Activated T-cell treated with anti-CD3 and anti-CD28 coated beads for 1 hour (primary cell): ENCODE measurements at places on chromosomes 7 and 10.

- DNase-seq: no peak
Observed at GRCh38 chr7:28157076-28157745, 23.4 kb downstream of the JAZF1 start.

- DNase-seq: no peak
Observed at GRCh38 chr7:8739837-8740236, 306.4 kb downstream of the NXPH1 start.

- DNase-seq: no peak
Observed at GRCh38 chr7:3196629-3197400, 104.2 kb upstream of the SDK1 start.

GRCh38 chr10:72035252-72035887 is 53.0 kb downstream of the SPOCK2 start:
- DNase-seq: no peak

- DNase-seq: no peak
Observed at GRCh38 chr10:110524859-110525232, 27.1 kb downstream of the DUSP5 start.

- DNase-seq: no peak
Observed at GRCh38 chr7:128100225-128100948, 69.2 kb upstream of the LRRC4 start.

DNA sequence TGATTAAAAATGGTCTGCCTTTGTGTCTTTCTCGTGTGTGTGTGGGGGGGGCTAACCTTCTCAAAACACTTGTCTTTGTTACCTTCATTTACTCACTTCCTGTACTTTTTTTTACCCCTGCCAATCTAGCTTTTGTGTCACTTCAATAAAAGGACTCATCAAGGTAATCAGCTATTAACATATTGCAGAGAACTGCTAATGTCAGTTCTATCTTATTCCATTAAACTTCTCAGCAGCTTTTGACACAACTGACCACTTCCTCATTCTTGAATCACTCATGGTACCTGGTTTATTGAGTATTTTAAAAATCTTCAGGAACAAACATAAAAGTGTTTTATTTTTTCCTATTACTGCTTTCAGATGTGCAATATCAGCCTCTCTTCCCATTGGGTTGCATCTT is 59.8 kb downstream of the SLC25A40 start:
- no peak for DNase-seq

- no peak for DNase-seq
Observed at GRCh38 chr7:157985636-157986035, 602.0 kb downstream of the PTPRN2 start.

- no peak for DNase-seq
Observed at GRCh38 chr10:103967448-103968071, 620 bp downstream of the SLK start.

DNA sequence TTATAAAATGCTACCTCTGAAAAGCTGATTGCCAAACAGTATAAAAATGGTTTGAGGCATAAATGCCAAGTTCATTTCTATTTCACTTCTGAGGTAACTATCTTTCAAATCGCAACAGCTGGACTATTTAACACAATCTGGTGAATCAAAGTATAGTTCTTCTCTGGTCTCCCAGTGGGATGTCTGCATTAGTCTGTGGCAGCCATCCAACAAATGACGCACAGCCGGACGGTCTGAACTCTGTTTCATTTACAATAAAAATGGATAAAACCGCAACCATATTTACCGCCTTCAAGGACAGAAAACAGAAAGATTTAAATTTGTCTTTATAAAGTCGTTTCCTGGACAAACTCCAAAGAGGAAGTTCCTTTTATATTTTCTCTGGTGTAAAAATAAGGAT is 41.9 kb downstream of the ENO4 start:
- DNase-seq: no peak

DNA sequence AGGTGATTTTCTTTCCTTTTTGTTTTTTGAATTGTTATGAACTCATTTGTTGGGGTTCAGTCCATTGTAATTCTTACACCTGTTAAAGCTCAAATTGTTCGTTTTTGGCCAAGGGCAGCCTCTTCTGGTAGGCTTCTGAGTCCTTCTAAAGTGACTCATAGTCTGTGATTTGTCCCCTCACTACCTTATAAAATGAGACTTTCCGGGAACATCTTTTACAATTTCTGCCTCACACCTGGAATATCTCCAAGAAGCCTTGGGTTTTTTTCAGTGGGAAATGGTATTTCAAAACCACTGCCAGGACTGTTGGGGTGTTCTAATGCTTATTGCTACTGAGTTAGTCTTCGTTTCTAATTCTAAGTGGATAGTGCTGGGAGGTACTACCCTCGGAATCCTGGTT is 56.7 kb downstream of the BMPR1A start:
- DNase-seq: no peak

GRCh38 chr7:35241884-35242283 is 12.0 kb downstream of the TBX20 start:
- DNase-seq: no peak

DNA sequence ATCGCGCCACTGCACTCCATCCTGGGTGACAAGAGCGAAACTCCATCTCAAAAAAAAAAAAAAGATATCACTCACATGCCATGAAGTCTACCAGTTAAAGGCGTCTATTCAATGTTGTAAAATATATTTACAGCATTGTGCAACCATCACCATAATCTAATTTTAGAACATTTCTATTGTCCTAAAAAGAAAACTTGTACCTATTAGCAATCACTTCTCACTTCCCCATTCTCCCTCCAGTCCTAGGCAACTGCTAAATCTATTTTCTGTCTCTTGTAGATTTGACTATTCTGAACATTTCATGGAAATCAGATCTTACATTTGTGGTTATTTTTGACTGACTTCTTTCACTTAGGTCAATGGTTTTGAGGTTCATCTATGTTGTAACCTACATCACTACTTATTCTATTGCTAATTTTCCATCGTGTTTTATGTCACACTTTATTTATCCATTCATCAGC is 25.2 kb upstream of the OTUD1 start:
- no peak for DNase-seq

- DNase-seq: no peak
Observed at GRCh38 chr10:63584725-63585035, 63.5 kb downstream of the REEP3 start.

- no peak for DNase-seq
Observed at GRCh38 chr10:102261196-102261595, 15.9 kb downstream of the GBF1 start.

DNA sequence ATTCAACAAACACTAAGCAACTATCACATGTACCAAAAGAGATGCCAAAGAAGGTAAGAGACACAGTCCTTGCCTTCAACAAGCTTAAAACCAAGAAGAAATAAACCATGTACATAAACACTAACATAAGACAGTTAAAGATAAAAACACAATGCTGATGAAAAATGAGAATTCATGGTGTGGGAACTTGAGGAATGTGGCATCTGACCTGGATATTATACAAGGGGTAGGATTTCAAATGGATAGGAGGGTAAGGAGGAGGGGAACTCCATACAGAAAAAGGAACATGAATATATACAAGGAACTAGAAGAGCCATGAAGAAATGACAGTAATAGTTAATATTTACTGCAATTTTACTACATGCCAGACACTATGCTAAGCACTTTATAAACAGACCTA is 11.0 kb downstream of the HIBADH start:
- DNase-seq: no peak

- DNase-seq: no peak
Observed at GRCh38 chr7:37380831-37381230, 67.8 kb downstream of the ELMO1 start.
